Activated CD4-positive, CD25-positive, alpha-beta regulatory T cell treated with anti-CD3 and anti-CD28 coated beads, Interleukin-2, amount 50 U/mL, for 72 hours (primary cell): ENCODE measurements at places on chromosomes 5 and 9.

DNA sequence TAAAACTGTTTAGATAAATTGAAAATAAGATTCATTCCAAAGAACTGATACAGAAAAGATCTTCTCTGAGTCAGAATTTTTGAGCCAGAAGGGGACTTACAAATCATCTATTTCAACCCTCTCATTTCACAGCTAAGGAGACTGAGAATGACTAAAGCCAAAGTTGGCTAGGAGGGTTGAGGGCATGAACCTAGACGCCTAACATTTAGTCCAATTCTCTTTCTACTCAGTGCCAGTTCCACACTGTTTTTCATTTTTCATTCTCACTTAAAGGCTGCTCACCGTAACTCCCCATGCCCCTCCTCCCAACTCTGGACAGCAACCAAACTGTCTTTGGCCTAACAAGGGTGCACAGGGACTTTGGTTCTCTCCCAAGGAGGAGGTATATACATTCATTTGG, 364.0 kb downstream of the NDUFS4 start:
- DNase-seq: no peak

DNA sequence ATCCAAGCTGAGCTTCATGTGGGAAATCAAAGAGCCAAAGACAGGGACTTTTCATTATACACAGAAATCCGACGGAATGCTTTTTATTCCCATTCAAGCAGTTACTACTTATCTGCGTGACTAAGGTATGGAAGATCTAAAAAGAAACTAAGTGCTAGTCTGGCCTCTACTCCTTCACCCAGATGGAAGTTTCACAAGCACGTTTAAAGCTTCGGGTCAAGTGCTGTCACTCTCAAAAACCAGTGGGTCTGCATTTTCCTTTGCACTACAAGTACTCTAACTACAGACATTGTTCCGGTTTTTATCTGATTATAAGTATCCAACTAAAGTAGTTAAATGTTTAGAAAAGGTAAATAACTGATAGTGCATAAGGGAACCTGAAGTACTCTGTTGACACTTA, 13.7 kb upstream of the MTAP start:
- no peak for DNase-seq

DNA sequence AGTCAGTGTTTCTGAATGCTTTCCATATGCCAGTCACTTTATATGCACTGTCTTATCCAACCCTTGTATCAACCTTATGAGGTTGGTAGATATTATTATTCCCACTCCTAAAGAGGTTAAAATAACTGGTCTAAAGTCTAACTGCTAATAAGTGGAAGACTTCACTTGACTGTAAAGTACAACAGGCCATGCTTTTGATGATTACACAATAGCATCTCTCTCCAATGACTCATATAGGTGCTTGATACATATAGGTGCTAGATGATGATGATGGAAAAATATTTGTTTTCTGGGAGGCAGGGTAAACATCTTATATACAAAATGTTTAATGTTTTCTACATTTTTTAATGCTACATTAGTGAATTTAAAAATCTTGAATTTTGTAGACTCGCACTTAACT, 75.9 kb upstream of the NR3C1 start:
- DNase-seq: no peak

GRCh38 chr5:57716661-57717060, 234.1 kb upstream of the ACTBL2 start:
- no peak for DNase-seq

- DNase-seq: no peak
Observed at GRCh38 chr9:32875748-32876147, 92.4 kb downstream of the TMEM215 start.

GRCh38 chr5:27947088-27947487, 908.7 kb upstream of the CDH9 start:
- no peak for DNase-seq

- no peak for DNase-seq
Observed at GRCh38 chr5:22887566-22887965, 34.4 kb upstream of the CDH12 start.

DNA sequence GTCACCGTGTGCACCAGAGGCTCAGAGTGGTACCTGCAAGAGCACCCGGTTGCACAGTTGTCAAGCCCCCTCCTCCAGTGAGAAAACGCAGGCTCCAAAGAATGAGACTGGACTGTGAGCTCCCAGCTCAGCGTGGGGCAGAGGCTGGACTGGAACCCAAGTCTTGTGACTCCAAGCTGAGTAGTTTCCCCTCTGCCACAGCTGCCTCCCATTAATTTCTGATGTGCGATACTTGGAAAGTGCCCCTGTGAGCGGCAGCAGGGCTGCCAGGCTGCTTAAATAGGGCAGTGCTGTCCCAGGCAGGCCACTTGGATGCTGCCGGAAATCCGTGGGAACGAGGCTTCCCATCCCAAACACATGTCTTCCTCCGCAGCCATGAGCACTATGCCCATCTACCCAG, 62.2 kb upstream of the ANGPTL2 start:
- no peak for DNase-seq

DNA sequence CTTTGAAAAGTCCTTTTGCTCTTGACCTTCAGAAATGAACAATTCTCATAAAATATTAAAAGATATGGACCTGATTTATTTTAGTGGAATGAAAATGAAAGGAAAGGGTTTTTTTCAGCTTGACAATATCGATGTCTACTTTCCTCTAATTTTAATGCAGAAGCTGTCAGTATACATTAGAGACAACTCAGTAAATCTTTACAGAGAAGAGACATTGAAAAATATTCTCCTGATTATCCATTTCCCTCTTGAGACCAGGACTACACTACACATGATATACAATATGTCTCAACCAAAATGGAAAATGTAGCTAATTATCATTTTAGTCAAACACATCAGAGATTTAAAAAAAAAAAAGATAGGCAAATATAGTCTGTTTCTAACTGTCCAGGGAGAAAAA, 288.5 kb upstream of the NUDT12 start:
- DNase-seq: no peak

DNA sequence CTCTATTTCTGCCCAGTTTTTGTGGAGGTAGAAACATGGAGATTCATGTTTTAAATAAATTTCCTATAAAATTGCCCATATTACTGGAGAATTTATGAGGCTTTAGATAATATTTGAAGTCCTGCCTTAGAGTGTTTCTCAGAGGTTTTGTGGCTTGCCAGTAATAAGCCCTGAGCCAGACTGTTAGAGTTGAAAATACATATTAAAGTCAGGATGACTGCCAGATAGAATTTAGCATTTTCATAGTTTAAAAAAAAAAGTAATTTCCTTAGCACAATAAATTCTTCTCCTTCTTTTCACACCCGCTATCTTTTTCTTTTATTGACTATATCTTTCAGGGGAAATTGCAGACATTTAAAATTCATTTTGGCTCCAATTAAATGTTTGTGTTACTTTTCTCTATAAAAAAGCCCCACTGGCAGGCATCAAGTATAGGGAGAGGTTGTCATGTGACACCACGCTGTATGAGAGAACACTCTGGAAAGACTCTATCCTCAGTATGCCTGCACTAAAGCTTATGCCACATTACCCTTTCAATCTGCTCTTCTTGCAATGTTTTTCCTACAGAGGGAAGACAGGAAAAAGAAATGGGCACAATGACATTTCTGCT, 135.2 kb downstream of the MPDZ start:
- DNase-seq: no peak

DNA sequence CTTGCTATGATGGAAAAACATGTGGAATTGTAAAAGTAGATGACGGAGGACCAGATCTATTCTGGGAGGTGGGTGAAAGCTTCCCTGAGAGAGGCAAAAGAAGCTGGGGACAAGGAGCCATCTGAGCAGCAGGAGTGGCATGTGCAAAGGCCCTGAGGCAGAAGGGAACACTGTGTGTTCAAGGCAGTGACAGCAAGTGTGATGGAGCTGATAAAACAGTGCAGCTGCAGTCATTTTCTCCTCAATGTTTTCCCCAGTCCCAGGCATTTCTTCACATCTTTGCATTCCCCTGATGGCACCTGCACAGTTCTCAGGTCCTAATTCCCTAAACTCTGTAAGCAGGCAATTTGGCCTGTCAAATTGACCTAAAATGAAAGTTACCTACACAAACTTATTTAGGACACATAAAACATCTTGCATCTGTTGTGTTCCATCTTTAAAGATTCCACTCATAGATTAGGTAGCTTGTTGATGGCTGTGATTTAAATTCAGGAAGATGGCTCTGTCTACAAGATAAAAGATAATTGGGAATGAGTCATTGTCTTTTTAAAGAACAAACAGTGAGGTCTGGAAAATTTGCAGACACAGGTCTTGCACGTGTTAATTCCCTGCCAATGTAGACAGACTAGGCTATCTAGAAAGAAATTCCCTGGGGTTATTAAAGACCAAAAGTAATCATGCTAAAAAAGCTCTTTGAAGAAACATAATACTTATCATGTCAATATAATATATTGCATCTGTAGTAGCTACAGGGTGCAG, 289.6 kb upstream of the SGCD start:
- DNase-seq: no peak

DNA sequence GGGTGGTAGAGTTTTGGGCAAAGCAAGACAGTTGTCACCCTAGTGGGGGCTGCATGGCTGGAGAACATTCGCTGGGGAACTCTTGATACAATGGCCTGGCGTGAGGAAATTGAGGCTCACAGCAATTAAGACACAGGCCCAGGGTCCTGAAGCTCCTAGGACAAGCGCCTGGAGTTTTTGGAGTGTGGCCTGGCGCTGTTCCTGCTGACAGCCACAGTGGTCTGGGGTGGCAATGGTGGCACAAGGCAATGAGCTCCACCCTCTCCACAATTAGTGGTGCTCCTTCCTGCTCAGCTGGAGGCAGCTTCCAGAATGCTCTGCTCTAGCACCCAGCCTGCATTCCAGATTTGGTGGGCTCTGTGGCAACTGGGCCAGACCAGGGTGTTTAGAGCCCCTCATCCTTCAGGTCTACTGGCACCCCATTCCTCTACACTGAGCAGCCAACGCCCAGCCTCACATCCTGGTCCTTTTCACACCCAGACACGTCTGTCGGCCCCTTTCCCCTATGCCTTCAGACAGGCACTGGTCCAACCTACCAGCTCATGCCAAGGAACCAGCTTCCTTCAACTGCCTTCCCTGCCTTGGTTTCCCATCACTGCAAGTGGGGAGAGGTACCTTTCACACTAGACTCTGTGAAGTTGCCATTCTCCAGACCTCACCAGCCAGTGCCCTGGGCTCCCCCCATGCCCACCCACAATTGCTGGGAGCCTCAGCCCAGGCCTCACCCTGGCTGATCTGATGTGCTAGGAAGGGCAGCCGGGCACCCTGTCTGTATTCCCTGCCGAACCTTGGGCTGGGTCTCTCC, 138.1 kb upstream of the COL5A1 start:
- no peak for DNase-seq

DNA sequence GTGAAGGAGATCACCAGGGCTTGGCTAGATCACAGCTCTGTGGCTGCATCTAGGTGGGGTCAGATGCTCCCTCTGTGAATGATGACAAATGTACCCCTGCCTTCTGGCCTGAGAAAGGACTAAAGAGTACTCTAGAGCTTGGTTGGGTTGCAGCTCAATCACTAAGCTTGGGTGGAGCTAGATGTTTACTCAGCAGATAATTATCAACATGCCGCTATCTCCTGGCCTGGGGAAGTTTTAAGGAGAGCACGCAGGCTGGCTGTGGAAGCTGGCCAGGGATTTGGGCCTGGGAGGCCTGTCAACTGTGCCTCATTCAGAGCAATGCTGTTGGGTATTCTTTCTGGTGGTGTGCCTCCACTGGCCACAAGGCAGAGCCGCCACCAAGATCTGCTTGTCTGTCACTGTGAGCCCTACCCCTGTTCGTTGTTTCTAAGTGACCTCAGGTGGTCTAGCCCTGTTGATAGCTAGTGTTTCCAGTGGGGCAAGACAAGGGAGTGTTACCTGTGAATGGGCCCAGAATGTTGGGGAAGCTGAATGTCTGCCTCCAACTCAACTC, 181.7 kb downstream of the ADGRV1 start:
- DNase-seq: no peak

- DNase-seq: no peak
Observed at GRCh38 chr5:168024306-168024705, 267.1 kb upstream of the WWC1 start.

- no peak for DNase-seq
Observed at GRCh38 chr5:148653291-148653835, 964 bp downstream of the HTR4 start.

DNA sequence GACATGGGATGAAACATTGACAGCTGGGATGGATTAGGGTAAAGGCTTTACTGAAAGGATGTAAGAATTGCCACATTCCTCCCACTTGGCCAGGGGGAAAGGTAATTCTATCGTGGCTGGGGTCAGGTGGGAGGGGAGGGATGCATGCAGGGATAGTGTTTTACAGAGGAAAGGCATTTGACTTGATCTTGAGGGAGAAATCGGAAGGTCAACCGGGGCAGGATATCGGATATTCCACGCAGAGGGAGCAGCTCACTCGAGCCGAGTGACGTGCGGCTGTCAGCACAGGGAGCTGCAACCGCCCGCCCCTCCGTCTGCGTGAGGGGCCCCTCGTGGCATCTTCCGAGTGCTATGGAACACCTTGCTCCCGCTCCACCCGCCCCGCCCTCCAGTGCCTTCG, 63.4 kb upstream of the ADAMTS2 start:
- no peak for DNase-seq

DNA sequence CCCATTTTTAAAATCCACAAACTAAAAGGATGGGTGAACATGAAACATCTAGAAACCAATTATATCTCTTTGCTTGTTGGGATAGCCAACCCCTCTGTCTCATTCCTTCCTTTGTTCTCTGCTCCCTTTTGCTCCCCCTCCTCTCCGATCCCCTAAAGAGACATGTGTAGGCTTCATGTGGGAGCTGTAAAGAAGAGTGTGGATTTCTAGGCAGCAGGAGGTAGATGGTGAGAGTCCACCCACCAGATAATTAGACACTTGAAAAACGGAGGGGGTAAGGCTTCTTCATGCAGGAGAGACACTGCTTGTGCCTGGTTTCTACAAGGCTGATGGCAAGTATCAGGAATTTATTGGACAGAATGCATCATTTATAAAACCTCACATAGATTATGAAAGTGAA, 27.3 kb upstream of the CFAP157 start:
- no peak for DNase-seq

- no peak for DNase-seq
Observed at GRCh38 chr5:38845526-38846378, at the start of gene OSMR. Gene OSMR, plus strand, starts transcription at chr5:38846012. Its CDS starts 23,033 bp downstream, at chr5:38869045.

- DNase-seq: no peak
Observed at GRCh38 chr9:10026443-10026984, 586.3 kb downstream of the PTPRD start.

- DNase-seq: no peak
Observed at GRCh38 chr9:93303258-93303771, 119.4 kb downstream of the WNK2 start.

GRCh38 chr5:35194635-35195471, 35.4 kb downstream of the PRLR start:
- no peak for DNase-seq

DNA sequence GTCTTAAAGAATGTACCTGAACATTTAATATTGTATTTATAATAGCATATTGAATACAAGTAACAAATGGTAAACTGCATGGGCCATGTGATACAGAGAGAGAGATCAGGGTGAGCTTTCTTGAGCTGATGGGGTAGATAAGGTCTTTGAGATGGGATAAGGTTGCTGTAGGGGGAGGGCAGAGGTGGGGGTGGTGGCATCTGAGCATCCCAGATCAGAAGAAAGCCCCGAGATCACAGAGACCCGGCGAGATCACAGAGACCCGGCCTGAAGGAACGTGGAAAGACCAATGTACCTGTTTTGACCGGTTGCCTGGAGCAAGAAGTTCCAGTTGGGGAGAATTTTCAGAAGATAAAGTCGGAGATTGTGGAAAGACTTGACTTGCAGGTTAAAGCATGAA, 6.6 kb downstream of the SMARCA2 start:
- DNase-seq: no peak
